Glutamatergic neuron (in vitro differentiated cells): ENCODE measurements at places on chromosomes 3 and 15. TPM values are rescaled to one million over a fixed set of nuclear protein-coding genes. Genes with fewer than 3 reads are reported as not detected.
A peak's percentile ranks its signal among the peaks of the same experiment; 100 is the strongest.

DNA sequence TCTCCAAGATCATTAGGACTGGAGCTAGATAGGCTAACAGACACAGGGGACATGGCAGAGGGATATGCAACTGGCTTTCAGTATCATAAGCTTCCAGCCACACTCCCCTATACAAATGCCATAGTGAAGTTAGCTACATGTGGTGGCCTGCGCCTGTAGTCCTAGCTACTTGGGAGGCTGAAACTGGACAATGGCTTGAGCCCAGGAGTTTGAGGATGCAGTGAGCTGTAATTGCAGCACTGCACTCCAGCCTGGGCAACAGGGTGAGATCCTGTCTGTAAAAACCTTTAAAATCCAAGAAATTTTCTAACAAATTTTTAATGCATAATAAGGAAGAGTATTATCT is 37.3 kb downstream of the DLG1 start:
- no peak for DNase-seq
- H3K4me3 ChIP-seq = no peak overlapping the region
- no peaks in the 10 kb centered on the region for H3K27me3 ChIP-seq

- no peaks in the 10 kb centered on the region for H3K36me3 ChIP-seq
- H3K4me1 ChIP-seq = peaks cover 8% of the 10 kb centered on the region
- H3K27ac ChIP-seq = peak overlapping the region; percentile 14
- H3K4me3 ChIP-seq = peak overlapping the region; percentile 36
- DNase-seq = peak; percentile 43
These were observed 755.2 kb downstream of the NR2F2 start for GRCh38 chr15:97085731-97086130.

- DNase-seq = no peak
- no peak overlapping the region for H3K27ac ChIP-seq
- H3K27me3 ChIP-seq = peaks cover 2% of the 10 kb centered on the region
- no peaks in the 10 kb centered on the region for H3K36me3 ChIP-seq
- peaks cover 3% of the 10 kb centered on the region for H3K4me1 ChIP-seq
These were observed 67.0 kb downstream of the CSNK1G1 start for GRCh38 chr15:64288999-64289398.

DNA sequence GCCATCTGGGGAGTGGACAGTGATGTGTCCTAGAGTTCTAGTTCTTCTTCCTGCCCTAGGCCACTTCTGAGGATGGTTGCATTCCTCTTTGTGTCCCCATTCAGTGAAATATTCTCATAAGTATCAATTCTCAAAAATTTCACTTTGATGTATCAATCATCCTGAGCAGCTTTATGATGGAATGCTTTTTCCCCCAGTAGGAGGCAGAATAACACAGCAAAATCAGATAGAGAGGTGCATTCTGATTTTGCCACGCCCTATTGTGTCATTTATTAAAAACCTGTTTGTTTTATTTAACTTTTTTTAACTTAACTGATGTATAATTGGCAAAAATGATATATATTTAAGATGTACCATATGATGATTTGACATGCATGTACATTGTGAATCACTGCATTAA is 656.0 kb upstream of the GRM7 start:
- no peak overlapping the region for H3K4me3 ChIP-seq
- no peaks in the 10 kb centered on the region for H3K27me3 ChIP-seq
- H3K4me1 ChIP-seq = no peaks in the 10 kb centered on the region
- H3K27ac ChIP-seq = no peak overlapping the region
- H3K36me3 ChIP-seq = no peaks in the 10 kb centered on the region

DNA sequence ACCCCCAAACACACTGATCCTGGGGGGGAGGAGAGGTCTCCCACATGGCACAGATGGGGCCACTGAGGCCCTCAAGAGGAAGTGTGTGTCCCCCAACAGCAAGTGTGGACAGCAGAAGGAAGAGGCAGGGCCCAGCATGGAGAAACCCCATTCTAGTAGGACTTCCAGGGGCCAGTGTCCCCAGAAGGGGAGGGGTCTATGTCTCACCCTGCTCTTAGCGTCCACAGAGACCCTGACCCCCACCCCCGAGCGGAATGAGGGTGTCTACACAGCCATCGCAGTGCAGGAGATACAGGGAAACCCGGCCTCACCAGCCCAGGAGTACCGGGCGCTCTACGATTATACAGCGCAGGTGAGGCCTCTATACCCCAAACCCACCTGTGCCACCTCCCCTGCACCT is 35.3 kb downstream of the TSPAN3 start:
- H3K4me1 ChIP-seq = peaks cover 6% of the 10 kb centered on the region
- H3K27ac ChIP-seq = no peak overlapping the region
- H3K36me3 ChIP-seq = no peaks in the 10 kb centered on the region
- no peak overlapping the region for H3K4me3 ChIP-seq

DNA sequence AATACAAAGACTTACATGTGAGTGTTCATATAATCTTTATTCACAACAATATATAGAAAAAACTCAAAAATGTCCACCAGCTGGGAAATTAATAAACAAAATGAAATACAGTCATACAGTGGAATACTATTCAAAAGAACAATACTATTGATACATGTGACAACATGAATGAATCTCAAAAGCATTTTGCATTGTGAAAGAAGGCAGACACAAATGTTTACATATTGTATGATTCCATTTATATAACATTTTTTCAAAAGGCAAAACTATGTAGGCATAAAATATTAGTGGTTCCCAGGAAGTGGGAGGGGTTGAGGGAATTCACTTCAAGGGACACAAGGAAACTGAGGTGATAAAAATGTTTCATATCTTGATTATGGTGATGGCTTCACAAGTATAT is 303.2 kb downstream of the CTNNB1 start:
- no peaks in the 10 kb centered on the region for H3K27me3 ChIP-seq
- no peaks in the 10 kb centered on the region for H3K4me1 ChIP-seq
- H3K36me3 ChIP-seq = no peaks in the 10 kb centered on the region
- H3K4me3 ChIP-seq = no peak overlapping the region
- no peak overlapping the region for H3K27ac ChIP-seq

DNA sequence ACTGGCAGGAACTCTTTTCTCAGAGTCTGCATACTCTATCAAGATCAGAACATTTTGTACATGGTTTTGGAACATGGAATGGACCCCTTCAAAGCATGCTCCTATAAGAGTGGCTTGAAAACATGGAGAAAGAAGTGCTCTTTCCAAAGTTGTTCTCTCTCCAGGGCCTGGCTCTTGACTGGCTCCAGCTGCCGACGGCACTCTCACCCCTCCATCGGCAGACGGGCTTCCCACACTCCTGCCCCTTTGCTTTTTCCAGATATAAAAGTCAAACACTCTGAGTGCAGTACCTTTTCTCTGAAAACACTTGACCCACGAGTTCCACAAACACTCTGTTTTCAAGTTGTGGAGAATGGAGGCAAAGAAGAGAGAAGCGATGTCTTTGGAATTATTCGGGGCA is 72.5 kb upstream of the ONECUT1 start:
- H3K36me3 ChIP-seq = peaks cover 12% of the 10 kb centered on the region
- no peak overlapping the region for H3K27ac ChIP-seq
- H3K4me3 ChIP-seq = no peak overlapping the region
- peaks cover 2% of the 10 kb centered on the region for H3K4me1 ChIP-seq
- no peak for DNase-seq

DNA sequence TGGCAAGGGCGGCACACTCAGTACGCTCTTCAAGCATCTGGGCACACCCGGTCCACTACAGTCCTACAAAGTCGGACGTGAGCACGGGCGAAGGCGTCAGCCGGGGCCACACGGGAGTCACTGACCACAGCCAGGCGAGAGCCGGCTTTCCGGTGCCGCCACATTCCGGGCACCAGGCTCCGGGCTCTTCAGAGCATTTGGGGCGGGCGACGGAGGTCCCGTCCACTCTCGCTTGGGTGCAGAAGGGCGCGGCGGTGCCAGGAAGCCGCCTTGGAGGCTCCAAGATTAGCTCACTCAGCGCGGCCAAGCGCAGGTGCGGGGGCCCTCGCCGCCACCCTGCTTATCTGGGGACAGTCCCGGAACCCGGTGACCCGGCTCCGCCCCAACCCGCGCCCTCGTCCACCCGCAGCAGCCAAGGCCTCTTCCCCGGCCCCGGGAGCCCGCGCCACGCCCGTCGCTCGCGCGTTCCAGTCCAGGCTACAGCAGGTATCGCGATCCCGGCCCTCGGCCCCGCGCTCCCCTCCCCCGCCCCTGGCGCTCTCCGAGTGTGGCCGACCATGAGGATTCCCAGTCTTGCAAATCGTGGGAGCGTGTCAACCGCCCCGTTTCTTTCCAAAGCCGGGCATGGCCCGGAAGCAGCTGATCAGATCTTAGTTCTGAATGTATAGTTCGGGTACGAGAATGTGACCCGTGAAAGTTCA is at the start of gene ADPRH:
Gene ADPRH (plus strand): TSS at position 127 of the 701 bp plus-strand sequence. CDS start 2,678 bp downstream, outside the sequence.
- peaks cover 4% of the 10 kb centered on the region for H3K27me3 ChIP-seq
- no peaks in the 10 kb centered on the region for H3K36me3 ChIP-seq
- H3K4me3 ChIP-seq = peak within 1 kb of the TSS; percentile 94
- peak within 1 kb of the TSS; percentile 68 for H3K27ac ChIP-seq
- no peaks in the 10 kb centered on the region for H3K4me1 ChIP-seq

Gene PARP14
- 0.05 TPM for total RNA-seq

Gene CLDN18
- not detected for total RNA-seq

Gene FBN1
- 12.6 TPM for total RNA-seq

Gene SLCO2A1
- not detected for total RNA-seq
